ENCODE measurements at places on chromosomes 13 and 19. TPM values are rescaled to one million over a fixed set of nuclear protein-coding genes. Genes with fewer than 3 reads are reported as not detected.

DNA sequence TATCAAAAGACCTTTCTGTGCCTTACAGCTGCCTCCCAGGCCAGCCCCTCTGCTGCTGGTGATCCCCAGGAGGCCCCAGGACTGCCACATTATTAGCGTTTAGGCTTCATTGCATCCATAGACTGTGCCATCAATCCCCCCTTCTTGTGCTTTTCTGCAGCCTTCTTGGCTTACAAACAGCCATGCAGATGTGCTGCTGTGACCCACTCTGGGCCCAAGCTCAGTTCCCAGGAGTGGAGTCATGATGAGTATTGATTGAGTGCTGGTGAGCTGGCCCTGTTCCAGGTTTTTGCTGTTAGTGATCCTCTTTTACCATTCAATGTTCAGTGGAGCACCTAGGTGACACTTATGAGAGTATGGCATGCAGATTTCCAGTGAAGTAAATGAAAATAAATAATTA is 59.9 kb upstream of the SLAIN1 start:
- no peak for DNase-seq

GRCh38 chr19:39167461-39168257 is 29.1 kb upstream of the NCCRP1 start:
- no peak for DNase-seq

GRCh38 chr13:94764576-94765321 is 52.4 kb upstream of the SOX21 start:
- DNase-seq: no peak

DNA sequence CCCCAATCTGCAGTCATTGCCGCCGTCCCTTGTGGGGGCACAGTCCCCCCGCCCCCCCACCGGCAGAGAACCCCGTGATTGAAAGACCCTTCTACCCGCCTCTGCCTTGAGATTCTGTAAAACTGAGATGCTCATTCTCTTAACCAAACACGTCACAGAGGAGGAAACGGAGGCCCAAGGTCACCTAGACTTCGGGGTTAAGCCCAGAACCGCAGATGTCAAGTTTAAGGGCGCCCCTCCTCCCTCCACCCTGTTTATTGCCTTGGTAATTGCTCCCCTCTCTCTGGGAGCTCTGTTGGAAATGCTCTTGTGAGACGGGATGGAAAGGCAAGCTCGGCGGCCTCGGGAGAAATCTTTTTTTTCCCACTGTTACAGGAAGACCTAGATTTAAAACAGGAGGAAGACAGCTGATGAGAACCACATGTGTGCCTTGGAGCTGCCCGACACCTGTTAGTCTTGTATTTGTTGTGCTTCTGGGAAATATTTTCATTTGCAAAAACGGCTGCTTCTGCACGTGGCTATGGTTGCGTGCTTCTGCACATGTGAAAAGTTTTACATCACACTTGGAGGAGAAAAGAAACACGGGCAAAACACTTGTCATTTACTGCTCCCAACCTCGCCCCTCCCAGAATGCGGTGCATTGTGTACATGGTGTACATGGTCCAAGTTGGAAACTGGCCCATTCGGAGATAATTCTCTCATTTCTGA is 1.1 kb upstream of the MED26 start:
- no peak for DNase-seq

SPACA7 gene
- not detected for total RNA-seq

TNNT1 gene
- not detected for total RNA-seq

KLF5 gene
- 2.6 TPM for total RNA-seq

LILRA1 gene
- 3.0 TPM for total RNA-seq

CDC34 gene
- total RNA-seq: 86.2 TPM

All from thoracic aorta (tissue), 2 donors.